Activated T-helper 1 cell treated with anti-CD3 and anti-CD28 coated beads, Interleukin-12 subunit alpha, Interleukin-12 subunit beta, Interleukin-2, Interleukin-4 antibody, amounts not matched to agents 30 ng/mL and 10 ng/mL and 1 ng/mL, durations not matched to agents 14 hours and 24 hours and 36 hours (primary cell): ENCODE measurements at places on chromosomes 6 and 20. TPM values are rescaled to one million over a fixed set of nuclear protein-coding genes. Genes with fewer than 3 reads are reported as not detected.

CRIP3 gene
- total RNA-seq = not detected in 2 replicates

GNRH2 gene
- 2.1 and 2.3 TPM in 2 replicates for total RNA-seq

ISM1 gene
- total RNA-seq = 2.0 and 2.4 TPM in 2 replicates

TSBP1 gene
- not detected in 2 replicates for total RNA-seq

PSMF1 gene
- 185 and 189 TPM in 2 replicates for total RNA-seq

PPP1R3G gene
- not detected in 2 replicates for total RNA-seq

UNC5CL gene
- 0.93 and 0.99 TPM in 2 replicates for total RNA-seq

MYBL2 gene
- total RNA-seq = 95.1 and 95.5 TPM in 2 replicates

ERMARD gene
- 26.9 and 29.2 TPM in 2 replicates for total RNA-seq

TUBB1 gene
- not detected in 2 replicates for total RNA-seq

ABHD16B gene
- total RNA-seq = not detected in 2 replicates

ARFGEF3 gene
- total RNA-seq = 0.22 and 0.29 TPM in 2 replicates

ELOVL4 gene
- total RNA-seq = 2.0 and 2.1 TPM in 2 replicates

MTFR2 gene
- total RNA-seq = 23.3 and 27.6 TPM in 2 replicates

SPINT4 gene
- not detected in 2 replicates for total RNA-seq

MATN4 gene
- 2.0 and 2.1 TPM in 2 replicates for total RNA-seq

PI16 gene
- total RNA-seq = not detected in 2 replicates

FIG4 gene
- 7.5 and 8.1 TPM in 2 replicates for total RNA-seq

TNFRSF6B gene
- total RNA-seq = not detected in 2 replicates

CCDC170 gene
- 0.15 TPM in 1 of 2 replicates, not detected in the other for total RNA-seq

SLC22A3 gene
- total RNA-seq = not detected in 2 replicates

ECT2L gene
- total RNA-seq = not detected in 2 replicates

SYCP2 gene
- 4.8 and 5.1 TPM in 2 replicates for total RNA-seq

RHAG gene
- total RNA-seq = not detected in 2 replicates

TINAG gene
- total RNA-seq = not detected in 2 replicates

CGA gene
- total RNA-seq = not detected in 2 replicates

EDN1 gene
- 0.12 and 0.36 TPM in 2 replicates for total RNA-seq

DNAJC5 gene
- total RNA-seq = 47.5 and 48.2 TPM in 2 replicates

VIP gene
- not detected in 2 replicates for total RNA-seq

SLC17A9 gene
- 7.6 and 8.6 TPM in 2 replicates for total RNA-seq

SAPCD1 gene
- total RNA-seq = 16.7 and 17.0 TPM in 2 replicates

TMEM244 gene
- not detected in 2 replicates for total RNA-seq
